ENCODE measurements at places on chromosomes 7 and 10.

- peak; percentile 46 for DNase-seq
Observed at GRCh38 chr7:107130487-107131220, 38.1 kb upstream of the HBP1 start.

DNA sequence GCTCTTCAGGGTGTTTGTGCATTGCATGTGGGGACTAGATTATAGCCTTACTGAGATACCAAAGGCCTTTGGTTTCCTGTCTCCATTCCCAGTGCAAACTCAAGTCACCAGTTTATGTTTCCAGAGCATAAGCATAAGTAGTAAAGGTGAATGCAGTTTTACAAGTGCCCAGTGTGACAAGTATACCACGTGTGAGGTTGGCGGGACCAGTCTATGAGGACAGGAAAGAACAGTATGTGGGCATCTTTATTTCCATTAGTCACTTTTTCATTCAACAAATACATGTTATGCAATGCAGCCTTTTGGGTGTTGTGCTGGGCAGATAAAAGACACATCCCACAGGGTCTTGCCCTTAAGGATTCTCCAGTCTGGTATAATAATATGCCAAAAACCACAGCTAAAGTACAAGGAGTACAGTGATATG is 146.5 kb downstream of the ARID5B start:
- DNase-seq = no peak

DNA sequence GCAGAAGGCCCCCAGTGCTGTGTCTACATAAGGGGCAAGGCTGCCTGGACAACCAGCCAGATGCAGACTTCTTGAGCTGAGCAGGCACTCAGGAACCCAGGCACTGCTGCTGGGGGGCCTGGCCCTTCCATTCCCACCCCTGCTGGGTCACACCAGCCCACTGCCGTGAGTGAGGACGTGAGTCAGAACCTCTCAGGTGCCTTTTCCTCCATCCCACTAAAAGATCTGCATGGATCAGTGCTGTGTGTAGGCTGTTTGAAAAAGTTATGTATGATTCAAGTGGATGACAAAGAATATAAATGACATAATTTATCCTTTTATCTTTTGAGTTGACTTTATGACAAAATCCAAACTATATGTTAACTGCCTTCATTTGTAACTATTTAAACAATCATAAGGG is 499.3 kb downstream of the INHBA start:
- no peak for DNase-seq

DNA sequence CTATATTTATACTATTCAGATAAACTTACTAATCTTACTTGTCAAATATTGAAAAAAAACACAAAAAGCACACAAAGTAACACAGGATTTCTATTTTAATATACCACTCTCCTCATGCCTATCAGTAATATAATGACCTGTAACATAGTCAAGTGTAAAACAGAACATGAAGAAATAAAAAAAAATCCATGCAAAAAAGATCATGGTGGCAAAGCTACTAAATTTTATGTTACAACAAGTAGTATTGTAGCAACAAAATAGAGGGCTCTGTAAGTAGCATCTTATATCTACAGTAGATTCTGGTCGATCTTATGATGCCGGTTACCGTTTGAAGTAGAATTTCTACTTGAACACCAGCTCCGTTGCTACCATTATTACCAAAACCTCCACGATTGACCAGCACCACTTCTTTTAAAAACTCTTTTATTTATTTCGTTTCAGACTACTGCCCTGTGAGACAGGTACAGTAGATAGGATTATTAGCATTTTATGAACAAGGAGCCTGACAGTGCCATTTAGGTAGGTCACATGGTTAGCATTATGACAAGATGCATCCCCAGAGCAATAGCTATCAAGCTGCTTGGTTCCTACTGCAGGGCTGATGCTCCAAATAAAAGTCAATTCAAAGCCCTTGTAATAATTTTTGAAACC is 2.1 kb downstream of the CPED1 start:
- DNase-seq = no peak

DNA sequence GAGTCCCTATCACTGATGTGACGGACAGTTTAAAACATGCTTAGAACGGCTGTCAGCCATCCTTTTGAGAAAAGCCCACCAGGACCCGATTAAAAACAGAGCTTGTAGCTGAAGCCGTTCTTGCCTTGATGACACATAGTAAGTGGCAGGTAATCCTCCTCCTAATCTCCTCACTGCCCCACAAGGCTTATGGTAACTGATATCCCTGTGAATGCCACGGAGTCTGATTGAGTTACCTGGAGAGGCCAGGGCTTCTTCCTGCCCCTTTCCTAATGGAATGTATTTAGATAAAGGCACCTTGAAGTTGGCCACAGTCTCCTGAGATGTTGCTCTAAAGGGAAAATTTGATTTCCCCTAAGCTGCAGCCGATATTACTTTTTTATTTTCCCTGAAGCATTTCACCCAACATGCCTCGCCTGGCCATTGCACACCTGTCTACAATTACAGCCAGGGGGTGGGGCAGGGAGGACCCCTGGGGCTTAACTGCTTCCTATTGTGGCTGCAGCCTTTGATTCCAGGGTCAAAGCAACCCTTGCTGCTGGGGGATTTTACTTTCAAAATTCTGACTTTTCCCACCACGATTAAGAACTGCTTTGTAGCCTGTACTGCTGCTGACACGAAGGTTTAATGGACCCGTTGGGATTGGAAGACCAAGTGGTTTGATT is 169.0 kb upstream of the GPR26 start:
- peak; percentile 53 for DNase-seq

GRCh38 chr7:117728890-117729624 is 144.2 kb downstream of the CTTNBP2 start:
- DNase-seq = no peak

DNA sequence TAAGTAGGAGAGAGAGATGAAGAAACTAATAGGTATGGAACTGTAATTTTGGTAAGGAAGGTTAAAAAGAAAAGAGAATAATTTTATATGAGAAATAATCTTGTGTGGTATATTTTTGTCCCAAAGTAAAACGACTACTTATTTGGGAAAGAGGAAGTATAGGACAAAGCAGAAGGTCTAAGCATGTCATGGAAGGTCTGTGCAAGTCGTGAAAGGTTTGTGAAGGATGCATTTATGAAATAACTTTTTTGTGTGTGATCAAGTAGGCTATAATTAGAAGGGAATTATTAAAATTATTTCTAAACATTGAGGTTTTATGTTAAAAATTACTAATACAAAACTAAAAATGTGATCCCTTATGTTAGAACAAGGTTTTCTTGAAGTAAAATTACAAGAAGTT is 63.3 kb downstream of the ZNF783 start:
- no peak for DNase-seq

- no peak for DNase-seq
Observed at GRCh38 chr10:7550013-7550412, 116.8 kb downstream of the ITIH5 start.

GRCh38 chr7:55060636-55061022 is 41.8 kb downstream of the EGFR start:
- DNase-seq = no peak

DNA sequence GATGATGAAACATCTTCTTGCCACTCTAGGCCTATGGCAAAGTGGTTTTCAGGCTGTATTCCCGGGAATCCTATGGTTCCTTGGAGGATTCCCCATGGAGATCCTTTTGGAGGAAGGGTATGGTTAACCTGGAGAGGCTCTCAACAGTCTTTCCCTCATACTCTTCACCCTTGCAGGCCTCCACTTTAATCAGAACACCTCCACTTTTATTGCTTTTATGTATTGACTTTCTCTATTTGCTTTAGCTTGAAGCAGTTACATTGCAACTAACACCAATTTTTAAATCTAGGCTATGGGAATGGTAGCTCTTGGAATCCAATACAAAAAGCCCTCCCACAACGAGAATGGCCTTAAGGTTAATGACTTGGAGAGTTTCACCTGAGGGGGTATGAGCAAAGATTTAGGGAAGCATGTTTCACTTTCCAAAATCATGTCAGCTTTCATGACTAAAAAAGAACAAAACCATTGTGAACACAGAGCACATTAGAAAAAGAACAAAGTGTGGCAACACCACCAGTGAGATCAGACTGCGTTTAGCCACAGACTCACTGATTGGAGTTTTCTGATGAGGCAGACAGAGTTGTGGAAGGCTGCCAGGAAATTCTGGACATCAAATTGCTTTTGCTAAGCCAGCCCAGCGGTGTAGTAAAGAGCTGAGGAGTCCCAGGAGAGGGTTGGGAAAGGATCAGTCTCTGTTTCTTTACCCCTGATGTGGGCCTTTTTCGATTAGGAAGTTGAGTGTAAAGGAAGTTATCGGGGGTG is 130.4 kb upstream of the BMPER start:
- no peak for DNase-seq

GRCh38 chr7:120303105-120303504 is 30.1 kb downstream of the KCND2 start:
- DNase-seq = no peak

DNA sequence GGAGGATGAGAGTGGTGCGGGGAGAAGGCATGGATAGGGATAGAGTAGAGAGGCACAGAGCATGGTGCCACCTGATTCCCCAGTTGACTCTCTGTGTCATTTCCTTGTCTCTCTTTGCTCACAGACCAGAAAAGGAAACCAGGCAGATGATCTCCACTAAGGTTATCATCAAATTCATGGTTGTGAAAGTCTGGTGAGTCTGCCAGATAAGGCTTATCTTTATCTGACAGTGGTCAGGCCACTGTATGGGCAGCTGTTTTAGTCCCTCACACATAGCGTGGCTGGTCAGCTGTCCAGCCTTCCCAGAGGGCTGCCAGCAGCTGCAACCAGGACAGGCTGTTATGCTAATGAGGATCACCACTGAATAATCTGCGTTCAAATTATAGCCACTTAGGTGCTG is 99.0 kb downstream of the ADRA2A start:
- no peak for DNase-seq

DNA sequence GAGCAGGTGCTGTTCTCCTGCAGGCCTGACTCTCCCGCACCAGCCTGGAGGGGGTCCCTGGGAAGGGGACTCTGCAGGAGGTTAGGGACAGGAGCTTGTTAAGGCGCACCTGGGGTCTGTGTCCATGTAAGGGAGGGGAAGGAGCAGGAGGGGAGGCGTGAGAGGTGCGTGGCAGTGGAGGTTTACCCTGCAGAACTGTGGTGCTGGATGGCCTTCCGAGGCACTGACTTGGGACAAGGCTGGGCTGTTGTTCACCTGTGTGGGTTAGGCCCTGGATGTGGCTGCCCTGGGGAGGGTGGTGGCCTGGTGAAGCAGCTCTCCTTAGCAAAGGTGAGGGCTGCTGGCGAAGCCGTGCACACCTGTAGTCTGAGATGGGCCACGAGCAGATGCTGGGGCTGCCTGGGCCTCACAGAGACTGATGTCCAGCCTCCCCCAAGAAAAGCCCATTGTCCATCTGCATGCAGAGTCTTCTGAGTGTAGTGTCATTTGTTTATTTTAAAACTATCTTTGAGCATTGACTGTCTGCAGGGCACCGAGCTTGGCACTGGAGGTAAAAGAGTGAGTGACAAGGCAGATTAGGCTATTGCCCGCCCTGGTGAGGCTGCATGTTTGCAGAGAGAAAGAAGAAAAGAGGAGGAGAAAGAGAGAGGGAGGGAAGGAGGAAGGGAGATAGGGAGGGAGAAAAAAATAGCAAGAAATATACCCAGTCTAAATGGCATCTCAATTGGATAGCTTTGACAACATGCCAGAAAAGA is 225.3 kb downstream of the GLRX3 start:
- DNase-seq = no peak

DNA sequence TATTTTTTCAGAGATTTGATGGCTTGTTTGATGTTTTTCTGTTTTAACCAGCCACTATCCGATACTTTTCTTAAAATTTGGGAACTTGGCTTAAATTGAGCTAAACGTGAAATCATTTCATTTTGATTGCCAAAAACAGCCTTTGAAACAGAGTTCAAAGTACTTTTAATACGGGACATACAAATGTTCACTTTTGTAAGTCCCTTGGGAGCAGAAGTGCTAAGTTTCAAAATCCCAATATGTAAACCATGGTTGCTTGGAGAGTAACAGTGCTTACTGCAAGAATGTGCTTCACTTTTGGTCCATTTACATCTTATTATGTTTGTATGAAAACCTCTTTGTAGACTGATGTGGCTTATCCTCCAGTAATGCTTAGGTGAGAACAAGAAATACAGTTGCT is 10.9 kb downstream of the PNPLA8 start:
- no peak for DNase-seq

DNA sequence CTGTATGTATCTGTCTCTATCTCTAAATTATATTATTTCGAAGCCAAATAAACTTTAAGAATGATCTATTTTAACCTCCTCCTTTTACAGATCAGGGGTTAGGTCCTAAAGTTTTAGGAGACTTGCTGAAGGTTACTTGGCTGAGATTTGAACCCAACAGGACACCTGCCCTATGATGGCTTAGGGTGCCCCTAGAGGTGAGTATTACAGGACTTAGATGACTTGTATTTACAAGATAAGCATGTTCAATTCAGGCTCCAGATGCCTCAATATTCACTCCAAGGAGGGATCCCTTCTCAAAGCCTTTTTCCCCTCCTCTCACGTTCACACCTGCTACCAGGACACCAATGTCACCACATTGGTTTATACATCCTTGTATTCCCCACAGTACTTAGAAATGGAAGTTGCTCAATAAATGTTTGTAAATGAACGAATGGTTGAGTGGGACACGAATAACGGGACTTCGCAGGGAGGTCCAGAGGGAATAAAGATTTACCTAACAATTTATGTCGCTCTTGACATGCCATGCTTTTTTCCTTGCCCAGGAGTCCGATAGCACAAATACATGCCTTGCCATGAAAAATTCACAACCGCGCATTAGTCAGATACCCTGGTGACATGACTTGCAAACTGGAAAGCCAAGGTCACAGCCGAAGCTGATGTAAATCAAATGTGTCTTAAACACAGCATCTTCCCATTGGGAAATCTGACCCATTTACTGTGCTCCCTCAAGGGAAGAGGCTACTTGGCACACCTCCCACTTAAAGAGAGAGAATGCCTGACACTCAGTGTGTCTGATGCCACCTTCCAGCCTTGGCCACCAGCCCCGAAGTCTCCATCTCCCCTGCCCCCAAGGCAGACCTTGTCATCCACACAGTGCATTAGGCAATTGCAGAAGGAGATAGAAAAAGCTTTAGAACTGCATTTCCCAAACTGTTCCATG is 872.2 kb upstream of the AUTS2 start:
- no peak for DNase-seq

DNA sequence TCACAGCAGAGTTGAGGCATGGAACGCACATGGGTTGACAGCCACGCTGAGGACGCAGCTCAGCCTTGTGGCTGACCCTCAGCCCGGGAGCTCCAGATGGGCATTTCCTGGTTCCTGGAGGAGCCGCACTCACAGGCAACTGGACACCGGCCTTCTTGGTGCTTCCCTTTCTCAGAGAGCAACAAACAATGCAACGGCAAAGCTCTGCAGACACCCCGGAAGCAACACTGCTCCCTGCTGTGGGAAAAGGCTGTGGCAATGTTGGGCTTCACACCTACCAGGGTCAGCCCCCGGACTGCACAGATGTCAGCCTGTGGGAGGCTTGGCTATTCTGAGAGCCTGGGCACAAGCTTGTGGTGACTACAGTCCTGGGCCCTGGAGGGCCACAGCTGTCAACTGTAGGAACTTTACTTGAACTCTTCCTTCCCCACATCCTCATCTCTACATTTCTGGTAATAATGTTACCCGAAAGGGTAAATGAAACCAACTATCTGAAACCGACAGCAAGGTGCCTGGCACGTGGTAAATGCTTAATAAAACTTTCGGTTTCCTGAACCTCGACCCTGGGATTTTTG is 597.5 kb upstream of the MKI67 start:
- no peak for DNase-seq
